NCI-H2081 (cell line): ENCODE measurements at places on chromosomes 4 and X.

DNA sequence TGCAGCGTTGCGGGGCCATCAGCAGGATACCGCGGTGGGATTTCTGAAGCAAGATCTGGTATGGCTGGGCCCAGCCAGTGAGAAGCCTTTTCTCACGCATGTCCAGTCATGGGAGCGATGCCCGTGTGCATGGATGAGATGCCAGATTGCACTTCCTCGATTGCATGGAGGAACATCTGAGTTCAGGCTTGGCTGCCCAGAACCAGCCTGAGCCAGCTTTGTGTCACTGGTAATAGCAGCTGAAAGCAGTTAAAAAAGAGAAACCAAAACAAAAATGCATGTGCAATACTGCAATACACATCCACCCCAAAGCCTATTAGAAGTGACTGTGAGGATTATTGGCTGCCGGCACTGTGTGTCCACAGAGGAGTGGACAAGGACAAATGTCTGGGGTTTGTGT is 59.3 kb downstream of the PSAPL1 start:
- no peak for DNase-seq

DNA sequence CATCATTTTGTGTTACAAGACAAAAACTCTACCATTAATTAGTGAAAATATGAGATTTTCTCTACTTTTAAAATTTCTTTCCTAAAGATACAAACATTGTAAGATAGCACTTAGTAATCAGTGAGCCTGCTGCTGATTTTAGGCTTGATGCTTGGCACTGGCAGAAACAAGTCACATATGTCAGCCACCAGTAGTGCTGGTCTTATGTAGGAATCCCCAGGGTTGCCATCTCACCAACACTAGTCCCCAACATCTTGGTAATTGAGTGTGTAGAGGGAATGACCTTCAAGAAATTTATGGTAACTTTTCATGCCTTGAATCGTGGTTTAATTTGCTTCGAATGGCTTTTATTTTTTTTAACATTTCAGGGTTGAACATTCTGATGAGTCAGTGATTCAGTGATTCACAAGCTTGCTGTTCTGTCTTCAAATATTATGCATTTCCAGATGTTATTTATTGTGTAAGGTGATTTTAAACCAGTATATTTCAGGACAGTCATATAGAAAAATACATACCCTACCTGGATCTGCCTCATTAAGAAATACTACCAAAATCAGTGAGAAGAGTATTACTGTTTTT is 11.9 kb downstream of the EXOC1 start:
- no peak for DNase-seq

GRCh38 chr4:87257523-87257922 is 37.1 kb upstream of the KLHL8 start:
- peak; percentile 69 for DNase-seq

DNA sequence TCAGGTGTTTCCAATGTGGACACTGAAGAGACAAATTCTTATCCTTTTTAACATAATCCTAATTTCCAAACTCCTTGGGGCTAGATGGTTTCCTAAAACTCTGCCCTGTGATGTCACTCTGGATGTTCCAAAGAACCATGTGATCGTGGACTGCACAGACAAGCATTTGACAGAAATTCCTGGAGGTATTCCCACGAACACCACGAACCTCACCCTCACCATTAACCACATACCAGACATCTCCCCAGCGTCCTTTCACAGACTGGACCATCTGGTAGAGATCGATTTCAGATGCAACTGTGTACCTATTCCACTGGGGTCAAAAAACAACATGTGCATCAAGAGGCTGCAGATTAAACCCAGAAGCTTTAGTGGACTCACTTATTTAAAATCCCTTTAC is 18.6 kb downstream of the TLR7 start:
- DNase-seq, result no peak

- no peak for DNase-seq
Observed at GRCh38 chr4:7206385-7206784, 14.0 kb downstream of the SORCS2 start.

- DNase-seq, result no peak
Observed at GRCh38 chrX:10854594-10854993, 234.2 kb upstream of the MID1 start.

DNA sequence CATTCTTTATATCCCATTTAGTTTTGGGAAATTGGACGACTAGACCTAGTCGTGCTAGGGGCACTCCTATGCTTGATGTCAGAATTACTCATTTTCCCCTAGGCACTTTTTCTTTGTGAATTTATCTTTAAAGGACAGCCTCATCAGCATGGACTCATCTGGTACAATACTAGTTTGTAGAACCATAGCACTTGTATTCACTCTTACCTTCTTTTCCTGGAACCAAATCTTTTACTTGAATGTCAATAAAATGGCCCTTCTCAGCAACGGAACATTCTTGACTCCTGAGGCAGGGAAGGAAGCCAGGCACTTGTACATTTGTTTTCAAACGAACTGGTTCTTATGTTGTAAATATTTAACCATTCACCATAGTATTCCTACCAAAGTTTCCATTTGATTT is 187.1 kb downstream of the SHROOM3 start:
- DNase-seq, result no peak

- no peak for DNase-seq
Observed at GRCh38 chr4:183659872-183660242, 764 bp downstream of the TRAPPC11 start.

- peak; percentile 62 for DNase-seq
Observed at GRCh38 chr4:6327220-6327917, 57.7 kb downstream of the WFS1 start.

DNA sequence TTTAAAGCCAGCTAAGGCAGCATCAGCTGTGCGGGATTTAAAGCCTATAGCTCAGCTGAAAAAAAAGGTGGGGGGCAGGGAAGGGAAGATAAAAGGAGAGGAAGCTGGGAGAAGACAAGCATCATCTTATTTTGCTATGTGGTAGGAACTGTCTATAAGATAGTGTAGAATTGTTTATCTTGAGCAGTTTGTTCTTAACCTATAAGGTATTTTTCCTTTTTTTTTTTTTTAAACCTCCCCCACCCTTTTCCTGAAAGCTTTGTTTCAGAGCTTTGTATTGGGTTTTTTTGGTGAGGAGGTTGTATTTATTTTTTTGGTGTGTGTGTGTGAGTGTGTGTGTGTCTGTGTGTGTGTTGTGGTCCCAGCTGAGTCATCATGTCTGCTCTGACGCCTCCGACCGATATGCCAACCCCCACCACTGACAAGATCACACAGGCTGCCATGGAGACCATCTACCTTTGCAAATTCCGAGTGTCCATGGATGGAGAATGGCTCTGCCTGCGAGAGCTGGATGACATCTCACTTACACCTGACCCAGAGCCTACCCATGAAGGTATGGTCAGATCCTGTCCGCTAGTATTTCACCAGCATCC is 531 bp downstream of the RUFY3 start:
- peak; percentile 51 for DNase-seq

GRCh38 chr4:14023036-14023435 is 395.5 kb upstream of the BOD1L1 start:
- no peak for DNase-seq

DNA sequence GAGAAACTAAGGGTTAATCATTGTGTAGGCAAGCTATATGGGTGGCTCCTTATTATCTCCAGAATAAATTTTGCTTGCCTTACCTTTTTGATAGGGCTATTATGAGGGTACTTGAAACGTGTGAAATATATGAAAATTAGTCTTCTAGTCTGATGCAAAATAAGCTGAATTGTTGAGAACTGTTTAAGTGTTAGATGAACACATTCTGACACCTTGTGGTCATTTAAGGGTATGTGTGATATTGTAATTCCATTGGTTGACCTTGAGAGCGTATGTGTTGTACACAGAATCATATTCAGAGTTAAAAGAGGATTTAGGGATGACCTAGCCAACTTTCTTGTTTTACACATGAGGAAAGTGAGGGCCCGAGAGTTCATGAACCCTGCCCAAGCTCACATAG is 44.6 kb upstream of the LINC00632 start:
- no peak for DNase-seq

- DNase-seq, result no peak
Observed at GRCh38 chrX:22060415-22061280, 28.5 kb downstream of the PHEX start.

GRCh38 chr4:180098586-180098985 is 2144.6 kb upstream of the TENM3 start:
- no peak for DNase-seq

GRCh38 chr4:76072760-76073159 is 1.7 kb upstream of the ART3 start:
- DNase-seq, result no peak

- DNase-seq, result no peak
Observed at GRCh38 chr4:94274912-94275311, 67.2 kb downstream of the SMARCAD1 start.

DNA sequence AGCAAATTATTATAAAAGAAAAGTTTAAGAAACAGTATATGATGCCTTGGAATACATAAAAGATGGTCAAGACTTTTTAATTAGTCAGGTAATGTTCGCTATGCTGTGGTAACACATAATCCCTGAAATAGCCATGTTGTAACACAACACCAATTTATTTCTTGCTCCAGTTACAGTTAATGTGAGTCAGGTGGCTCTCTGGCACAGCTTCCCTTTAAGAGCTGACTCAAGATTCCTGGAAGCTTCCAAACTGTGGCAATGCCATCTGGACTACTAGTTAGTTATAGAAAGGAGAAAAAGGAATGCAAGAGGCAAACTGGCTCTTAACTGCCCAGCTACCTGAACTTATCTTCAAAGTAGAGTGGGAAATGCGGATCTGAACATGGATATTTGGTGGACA is 210.5 kb downstream of the CHM start:
- DNase-seq, result no peak

DNA sequence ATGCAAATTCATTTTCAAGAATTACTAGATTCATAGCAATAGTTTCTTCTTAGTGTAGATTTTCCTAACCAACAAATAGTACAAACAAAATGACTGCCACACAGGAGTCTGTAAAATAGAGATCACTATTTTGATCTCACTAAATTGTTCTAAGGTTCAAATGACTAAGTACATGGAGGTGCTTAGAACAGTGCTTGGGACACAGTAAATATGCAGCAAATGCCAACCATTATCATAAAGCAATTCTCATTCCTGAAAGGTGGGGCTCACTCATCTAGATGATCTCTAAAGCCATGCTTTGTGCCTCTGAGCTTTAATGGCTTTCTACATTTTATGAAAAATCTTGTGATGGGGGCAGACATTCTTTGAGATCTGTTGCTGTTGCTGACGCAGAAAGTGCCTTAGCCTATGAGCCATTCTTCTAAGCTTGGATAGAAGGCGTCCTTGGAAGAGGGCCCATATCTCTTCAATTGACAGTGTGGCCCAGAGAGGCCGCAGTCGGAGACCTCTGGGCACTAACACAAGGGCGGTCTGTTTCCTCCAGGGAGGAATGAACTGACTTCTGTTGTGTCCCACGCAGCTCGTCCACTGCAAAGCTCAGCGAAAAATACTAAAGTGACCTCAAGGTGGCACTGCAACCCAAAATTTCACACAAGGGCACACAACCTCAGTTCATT is 23.5 kb downstream of the TLR10 start:
- peak; percentile 10 for DNase-seq

- no peak for DNase-seq
Observed at GRCh38 chr4:139214039-139214534, 37.1 kb upstream of the ELF2 start.

GRCh38 chr4:68319040-68319439 is 30.9 kb downstream of the YTHDC1 start:
- DNase-seq, result no peak

- no peak for DNase-seq
Observed at GRCh38 chr4:154065368-154065767, 276.5 kb upstream of the SFRP2 start.
